Common myeloid progenitor, CD34-positive (primary cell): ENCODE measurements at places on chromosomes 7 and 10.

DNA sequence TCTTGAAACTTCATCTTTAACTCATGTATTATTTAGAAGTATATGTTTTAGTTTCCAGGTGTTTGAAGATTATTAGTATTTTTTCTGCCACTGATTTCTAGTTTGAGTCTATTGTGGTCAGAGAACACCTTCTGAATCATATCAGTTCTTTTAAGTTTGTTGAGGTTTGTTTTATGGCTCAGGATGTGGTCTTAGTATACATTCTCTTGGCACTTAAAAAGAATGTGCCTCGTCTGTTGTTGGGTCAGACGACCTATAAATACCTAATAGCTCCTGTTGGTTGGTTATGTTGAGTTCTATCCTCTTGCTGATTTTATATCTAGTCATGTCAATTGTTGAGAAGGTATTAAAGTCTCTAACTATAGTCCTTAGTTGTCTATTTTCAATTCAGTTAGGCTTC lies 15.9 kb downstream of the TDRD1 start:
- DNase-seq = no peak

- DNase-seq = no peak
These were observed 26.2 kb downstream of the ADK start for GRCh38 chr10:74177140-74177677.

- DNase-seq = no peak
These were observed 12.6 kb upstream of the DNAJC1 start for GRCh38 chr10:22016046-22016705.

GRCh38 chr7:3094701-3095445 lies 51.2 kb upstream of the CARD11 start:
- peak; percentile 98 for DNase-seq

DNA sequence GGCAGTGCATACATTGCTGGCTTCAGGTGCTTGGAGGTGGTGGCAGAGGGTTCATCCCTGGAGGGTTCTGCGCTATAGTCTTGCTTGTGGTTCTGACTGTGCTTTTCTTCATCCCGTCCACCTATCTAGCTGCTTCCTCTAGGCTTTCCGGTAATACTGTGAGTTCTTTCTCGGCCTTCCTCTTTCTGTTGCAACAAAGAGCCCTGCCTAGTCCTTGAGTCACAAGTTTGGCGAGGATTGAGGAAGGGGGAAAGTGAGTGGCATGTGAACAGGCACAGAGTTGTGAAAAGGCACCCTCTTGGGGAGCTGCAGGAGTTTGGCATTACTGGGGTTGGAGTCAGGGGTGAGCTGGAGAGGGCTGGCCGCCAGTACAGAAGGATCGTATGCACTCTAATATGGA lies 123.0 kb downstream of the SH2D4B start:
- DNase-seq = peak; percentile 50

DNA sequence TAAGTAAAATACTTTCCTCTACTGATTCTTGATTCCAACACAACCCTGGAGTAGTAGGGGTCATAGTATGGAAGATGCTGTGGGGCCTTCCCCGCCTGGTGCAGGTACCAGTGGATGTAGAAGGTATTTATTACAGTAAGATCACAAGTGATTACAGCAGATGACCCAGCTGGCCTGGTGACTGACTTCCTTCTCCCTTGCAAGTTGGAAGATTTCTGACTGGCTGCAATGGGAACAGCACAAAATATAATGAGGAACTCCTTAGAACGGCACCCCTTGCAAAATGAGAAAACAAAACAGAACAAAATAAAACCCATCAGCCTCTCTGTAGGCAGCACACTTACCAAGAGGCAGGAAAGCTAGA lies 61.7 kb upstream of the TARP start:
- DNase-seq = no peak

DNA sequence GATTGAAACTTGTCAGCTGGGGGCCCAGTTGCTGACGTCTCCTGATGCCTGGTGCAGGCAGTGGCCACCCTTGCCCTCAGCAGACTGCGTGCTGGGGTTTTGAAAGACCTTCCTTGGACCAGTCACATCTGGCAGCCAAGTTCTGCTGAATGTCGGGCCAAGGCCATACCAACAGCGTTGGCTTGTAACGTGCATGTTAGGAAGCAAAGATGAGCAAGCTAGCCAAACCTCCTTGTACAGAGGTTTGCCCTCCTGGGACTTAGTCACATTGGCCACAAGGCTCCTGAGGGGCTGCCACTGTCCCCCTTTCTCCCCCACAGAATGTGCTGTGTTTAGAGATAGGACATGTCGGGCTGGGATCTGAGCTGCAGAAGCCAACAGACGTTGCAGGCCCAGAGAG lies 49.0 kb downstream of the ADCY1 start:
- no peak for DNase-seq

GRCh38 chr10:97896756-97897358 lies 47.2 kb downstream of the GOLGA7B start:
- no peak for DNase-seq

- no peak for DNase-seq
These were observed 98.9 kb downstream of the HERPUD2 start for GRCh38 chr7:35596061-35596460.

DNA sequence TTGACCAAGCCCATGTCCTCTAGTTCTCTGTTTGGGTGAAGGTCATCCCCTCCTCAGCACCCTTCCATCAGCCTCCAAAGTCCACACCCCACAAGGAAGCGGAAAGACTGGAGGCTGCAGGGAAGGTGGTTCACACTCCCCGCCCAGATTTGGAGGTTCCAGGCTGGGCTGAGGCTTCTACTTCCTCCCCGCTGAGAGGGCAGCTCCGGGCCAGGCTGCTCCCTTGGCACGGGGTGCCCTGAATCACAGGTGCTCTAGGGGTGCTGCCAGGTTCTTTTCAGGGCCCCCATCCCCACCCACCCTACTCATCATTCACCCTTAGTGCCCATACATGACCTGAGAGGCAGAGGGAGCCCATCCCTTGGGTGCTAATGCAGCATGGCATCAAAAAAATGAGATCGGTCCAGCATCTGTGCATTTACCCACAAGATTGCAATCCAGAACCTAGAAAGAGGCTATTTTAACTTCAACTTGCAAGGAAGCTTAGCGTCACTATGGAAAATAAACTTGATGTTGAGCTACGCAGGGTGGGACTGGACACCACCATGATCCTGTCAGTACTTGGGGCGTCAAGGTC lies 47.3 kb upstream of the ZMIZ1 start:
- DNase-seq = no peak

DNA sequence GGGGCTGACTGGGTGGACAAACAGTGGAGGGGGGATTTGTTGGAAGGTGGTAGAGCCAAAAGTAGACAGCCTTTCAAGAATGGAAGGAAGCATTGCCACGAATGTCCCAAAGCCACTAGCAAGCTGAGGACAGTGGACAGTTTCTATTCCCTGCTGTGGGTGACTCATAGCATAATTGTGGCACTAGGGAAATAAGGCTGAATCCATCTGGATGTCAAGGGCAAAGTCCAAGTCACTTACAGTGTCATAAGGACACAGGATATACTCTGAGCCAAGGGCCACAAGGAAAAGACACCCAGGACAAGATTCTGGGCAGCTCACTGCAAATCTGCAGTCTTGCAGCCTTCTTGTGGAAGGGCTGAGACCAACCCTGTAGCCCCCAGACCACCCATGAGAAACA lies 79.7 kb downstream of the FRMPD2 start:
- DNase-seq = no peak

GRCh38 chr7:105776068-105776790 lies 100.2 kb downstream of the ATXN7L1 start:
- DNase-seq = no peak

DNA sequence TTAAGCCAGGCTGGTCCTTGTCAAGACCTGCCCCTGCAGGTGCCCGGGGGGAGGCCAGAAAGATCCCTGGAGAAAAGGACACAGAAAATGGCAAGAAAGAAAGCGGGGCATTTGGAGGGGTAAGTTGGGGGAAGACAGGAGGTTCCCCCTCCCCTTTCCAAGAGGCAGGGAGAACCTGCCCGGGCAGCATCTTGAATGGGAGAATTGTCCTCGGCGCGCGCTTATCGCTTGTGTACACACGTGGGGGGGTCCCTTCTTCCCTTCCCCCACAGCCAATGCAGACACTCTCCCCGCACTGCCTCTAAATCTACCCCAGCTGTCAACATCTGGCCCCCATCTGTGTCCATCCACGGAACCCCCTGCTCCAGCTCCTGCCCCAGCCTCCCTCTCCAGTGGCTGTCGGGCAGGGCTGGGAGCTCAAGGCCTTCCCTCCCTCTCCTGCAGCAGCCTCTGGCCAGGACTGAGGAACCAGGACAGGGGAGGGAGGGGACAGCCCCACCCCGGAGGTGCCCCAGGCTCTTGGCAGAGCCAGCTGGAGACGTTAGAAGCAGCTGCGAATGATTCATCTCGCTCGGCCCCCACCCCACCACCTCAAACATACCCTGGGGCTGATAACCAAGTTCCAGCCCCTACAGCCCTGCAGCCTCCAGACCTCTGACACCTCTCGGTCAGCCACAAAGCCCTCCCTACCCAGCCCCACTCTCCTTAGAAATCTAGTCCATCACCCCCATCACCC lies 25.3 kb downstream of the EPHB4 start:
- DNase-seq = peak; percentile 59

- no peak for DNase-seq
These were observed 15.1 kb downstream of the HTR7 start for GRCh38 chr10:90842725-90843124.

GRCh38 chr10:84522612-84523462 lies 194.4 kb downstream of the CCSER2 start:
- DNase-seq = no peak

- DNase-seq = peak; percentile 17
These were observed 298.2 kb downstream of the FRMD4A start for GRCh38 chr10:14032406-14032998.

GRCh38 chr7:72053292-72053691 lies 358.8 kb downstream of the CALN1 start:
- peak; percentile 52 for DNase-seq

DNA sequence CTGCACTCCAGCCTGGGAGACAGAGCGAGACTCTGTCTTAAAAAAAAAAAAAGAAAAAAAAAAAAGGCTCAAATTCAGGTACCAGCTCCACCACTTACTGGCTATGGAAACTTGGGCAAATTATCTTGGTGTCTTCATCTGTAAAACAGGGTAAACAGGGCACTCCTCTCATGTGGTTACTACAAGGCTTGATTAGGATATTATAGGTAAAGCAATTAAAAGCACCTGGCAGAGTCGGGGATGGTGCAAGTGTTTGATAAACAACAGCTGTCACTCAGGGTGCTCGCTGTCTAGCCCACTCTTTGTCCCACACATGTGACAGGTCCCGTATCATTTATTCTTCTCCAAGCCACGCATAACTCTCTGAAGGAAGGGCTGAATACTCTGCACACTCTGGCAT lies 96.9 kb downstream of the SORBS1 start:
- no peak for DNase-seq

DNA sequence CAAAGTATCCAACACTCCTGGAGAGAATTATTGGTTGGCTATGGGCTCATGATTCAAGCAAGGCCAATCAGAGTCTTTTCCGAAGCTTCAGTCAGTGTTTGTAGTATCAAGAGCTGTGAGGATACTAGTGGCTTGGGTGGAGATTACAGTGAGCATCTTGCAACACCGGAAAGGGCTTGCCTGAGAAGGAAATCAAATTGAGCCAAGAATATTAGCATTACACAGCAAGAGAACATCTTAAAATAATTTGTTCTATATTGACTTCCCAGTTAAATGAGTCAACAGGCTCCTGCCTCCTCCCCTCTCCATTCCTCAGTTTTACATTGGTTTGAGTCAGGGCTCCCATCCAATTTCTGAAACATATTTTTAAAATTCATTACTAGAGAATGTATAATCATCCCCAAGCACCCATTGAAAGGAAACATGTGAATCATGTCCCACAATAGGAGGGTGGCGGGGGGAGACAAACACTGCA lies 127.4 kb downstream of the ELAPOR2 start:
- DNase-seq = no peak

GRCh38 chr10:76309070-76309469 lies 877.6 kb downstream of the LRMDA start:
- no peak for DNase-seq

- no peak for DNase-seq
These were observed 36.9 kb downstream of the TACR2 start for GRCh38 chr10:69379800-69380199.

- no peak for DNase-seq
These were observed 473.7 kb upstream of the PODXL start for GRCh38 chr7:132030086-132030568.

- no peak for DNase-seq
These were observed 110.2 kb downstream of the TAF3 start for GRCh38 chr10:7928536-7928935.

- no peak for DNase-seq
These were observed 23.8 kb upstream of the WASL start for GRCh38 chr7:123772652-123773051.

- no peak for DNase-seq
These were observed 54.1 kb upstream of the NXPH1 start for GRCh38 chr7:8379264-8379663.

GRCh38 chr10:114538181-114538906 lies 119.7 kb downstream of the ABLIM1 start:
- DNase-seq = no peak

GRCh38 chr7:155428171-155428834 lies 29.6 kb upstream of the EN2 start:
- DNase-seq = no peak

- DNase-seq = peak; percentile 0
These were observed 98.0 kb downstream of the KCND2 start for GRCh38 chr7:120370954-120371353.

- peak; percentile 67 for DNase-seq
These were observed 24.9 kb downstream of the PIK3AP1 start for GRCh38 chr10:96695366-96695765.

DNA sequence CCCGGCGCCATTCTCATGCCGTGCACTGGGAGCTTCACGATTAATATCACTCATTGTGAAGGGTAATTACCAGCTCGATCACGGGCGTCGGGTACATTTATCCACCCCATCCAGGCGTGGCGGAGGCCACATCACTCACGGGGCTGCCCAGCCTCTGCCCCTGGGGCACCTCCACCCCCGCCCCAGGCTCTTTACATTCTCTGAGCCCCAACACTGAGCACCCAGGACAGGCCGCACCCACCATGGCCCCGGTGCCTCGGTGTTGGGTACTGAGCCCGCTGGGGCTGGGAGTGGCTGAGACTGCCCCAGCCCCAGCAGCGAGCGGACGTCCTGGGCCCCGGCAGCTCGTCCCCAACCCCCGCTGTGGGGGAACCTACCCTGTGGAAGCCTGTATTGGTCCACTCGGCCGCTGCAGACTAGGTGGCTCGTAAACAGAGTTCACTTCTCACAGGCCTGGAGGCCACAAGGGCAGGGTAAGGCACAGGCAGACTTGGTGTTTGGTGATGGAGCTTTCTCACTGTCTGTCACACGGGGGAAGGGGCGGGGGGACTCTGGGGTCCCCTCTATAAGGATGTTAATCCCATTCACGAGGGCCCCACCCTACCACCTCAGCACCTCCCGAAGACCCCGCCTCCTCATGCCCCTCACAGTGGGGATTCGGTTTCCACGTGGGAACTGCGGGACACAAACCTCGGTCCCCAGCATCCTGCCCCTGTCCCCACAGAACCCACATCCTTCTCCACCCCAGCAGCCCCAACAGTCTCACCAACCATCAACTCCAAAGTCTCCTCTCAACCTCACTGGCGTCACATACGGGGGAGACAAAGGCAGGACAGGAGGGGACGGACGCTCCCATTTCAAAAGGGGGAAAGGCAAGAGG lies 184.1 kb downstream of the ELFN1 start:
- peak; percentile 46 for DNase-seq
